ENCODE measurements at places on chromosomes 16 and 17.

GRCh38 chr16:87922250-87922871, 14.0 kb downstream of the CA5A start:
- DNase-seq: no peak

- DNase-seq: no peak
Measured at GRCh38 chr17:81231766-81232581, 6.9 kb downstream of the TEPSIN start.

- peak; percentile 58 for DNase-seq
Measured at GRCh38 chr16:85898521-85899442, at the start of gene IRF8. Gene IRF8 (plus strand): TSS chr16:85899162. CDS start chr16:85903016, 3,854 bp downstream.

GRCh38 chr17:5545051-5545987, 39.0 kb downstream of the NLRP1 start:
- DNase-seq: peak; percentile 4

DNA sequence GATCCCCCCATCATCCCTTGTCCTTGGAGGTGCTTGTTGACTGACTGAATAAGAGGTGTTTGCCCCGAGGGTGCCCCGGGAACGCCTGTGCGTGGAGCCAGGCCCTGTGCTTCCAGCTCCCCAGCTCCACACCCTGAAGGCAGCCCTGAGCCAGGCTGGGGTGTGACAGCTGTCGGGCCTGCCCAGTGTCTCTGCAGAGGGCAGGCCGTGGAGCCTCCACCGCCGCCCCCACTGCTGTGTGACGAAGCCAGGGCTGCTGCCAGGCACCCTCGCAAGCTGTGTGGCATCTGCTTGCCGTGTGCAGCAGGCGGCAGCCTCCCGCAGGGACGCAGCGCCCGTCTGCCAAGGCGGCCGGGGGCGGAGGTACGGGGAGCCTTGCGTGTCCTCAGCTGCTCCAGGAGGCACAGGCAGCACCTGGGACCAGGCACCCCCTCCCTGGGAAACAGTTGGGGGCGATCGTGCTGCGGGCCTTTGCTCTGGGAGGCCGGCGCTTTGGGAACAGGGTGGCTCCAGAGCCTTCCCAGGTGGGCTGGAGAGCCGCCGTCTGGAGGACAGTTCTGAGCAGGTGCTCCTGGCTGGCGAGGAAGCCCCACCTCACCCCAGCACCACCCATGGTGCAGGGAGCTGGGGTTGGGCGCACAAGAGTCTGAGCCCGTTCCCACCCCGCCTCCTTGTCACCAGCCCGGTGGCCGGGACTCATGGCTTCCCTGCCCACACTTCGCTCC, 26.6 kb downstream of the GSE1 start:
- DNase-seq: peak; percentile 63

- DNase-seq: no peak
Measured at GRCh38 chr16:62102588-62102987, 66.3 kb upstream of the CDH8 start.

GRCh38 chr17:32822996-32823395, 53.9 kb downstream of the MYO1D start:
- DNase-seq: no peak

- peak; percentile 54 for DNase-seq
Measured at GRCh38 chr17:50259477-50260324, 14.6 kb upstream of the TMEM92 start.

GRCh38 chr17:70290770-70291169, 121.4 kb downstream of the KCNJ2 start:
- DNase-seq: no peak

DNA sequence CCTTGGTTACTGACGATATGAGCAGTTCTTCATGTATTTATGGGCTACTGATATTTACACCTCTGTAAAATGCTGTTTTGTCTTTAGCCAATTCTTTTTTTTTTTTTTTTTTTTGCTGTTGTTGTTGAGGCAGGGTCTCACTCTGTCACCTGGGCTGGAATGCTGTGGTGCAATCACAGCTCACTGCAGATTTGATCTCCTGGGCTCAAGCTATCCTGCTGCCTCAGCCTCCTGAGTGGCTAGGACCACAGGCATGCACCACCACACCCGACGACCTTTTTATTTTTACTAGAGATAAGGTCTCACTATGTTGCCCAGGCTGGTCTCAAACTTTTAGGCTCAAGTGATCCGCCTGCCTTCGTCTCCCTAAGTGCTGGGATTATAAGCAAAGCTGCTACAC, 225.0 kb upstream of the AXIN2 start:
- no peak for DNase-seq

GRCh38 chr17:65173284-65173793, 36.2 kb downstream of the RGS9 start:
- DNase-seq: peak; percentile 18

GRCh38 chr17:33196883-33197282, 96.2 kb downstream of the ASIC2 start:
- DNase-seq: no peak

GRCh38 chr16:87161822-87162676, 155.1 kb downstream of the C16orf95 start:
- DNase-seq: no peak

GRCh38 chr16:15764112-15764511, 92.7 kb downstream of the MYH11 start:
- no peak for DNase-seq

DNA sequence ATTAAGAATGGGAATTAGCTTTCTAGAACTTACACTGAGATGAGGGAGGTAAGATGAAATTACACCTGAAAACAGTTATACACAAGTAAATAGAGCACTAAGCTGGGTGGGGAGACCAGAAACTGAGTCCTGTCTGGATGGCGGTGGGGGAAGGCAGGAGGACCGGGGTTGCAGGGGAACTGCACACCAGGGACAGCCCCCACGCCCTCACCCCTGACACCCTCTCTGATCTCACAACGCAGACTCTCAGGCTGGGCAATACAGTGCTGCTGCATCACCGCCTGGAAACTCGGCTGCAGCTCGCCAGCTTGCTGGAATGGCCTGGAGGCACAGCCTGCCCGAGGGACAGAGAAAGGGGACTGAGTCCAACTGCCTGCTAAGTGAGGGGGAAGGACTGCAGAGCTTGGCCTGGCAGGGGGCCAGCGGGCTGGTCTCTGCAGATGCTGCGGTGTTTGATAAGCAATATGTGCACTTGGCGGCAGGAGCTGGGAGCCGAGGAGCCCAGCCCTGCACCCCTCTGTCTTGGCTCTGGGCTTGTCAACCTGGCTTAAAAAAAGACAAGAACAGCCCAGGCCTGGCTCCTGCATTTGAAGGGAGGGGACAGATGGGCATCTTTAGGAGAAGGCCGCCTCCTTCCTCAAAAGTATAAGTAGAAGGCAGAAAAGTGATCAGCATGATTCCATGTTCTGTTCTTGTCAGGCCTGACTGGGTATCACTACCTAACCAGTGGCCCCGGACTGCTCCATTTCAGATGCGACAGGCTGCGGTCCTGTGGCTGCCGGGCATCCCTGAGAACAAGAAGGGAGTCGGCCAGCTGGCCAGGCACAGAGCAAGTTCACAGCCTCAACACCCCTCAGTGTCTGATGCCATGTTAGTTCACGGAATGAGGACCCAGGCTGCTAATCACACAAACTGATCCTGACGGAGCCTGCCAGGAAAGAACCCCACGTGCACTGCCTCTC, 30.2 kb downstream of the SPHK1 start:
- DNase-seq: peak; percentile 67

DNA sequence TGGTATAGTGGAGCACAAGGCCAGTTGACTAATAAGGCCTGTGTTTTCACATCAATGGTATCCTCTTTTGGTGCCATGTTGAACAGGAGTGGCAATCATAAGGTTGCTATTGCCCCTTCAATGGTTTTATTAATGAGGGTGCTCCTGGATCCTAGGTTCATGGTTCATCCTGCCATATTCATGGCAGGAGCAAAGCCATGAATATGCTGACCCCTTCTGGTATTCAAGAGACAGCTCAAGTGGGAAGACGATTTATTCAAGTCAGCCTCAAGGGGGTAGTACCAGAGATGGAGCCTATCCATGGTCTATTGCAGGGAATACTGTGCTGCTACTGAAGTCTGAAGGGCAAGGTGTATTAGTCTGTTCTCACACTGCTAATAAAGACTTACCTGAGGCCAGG, 2.6 kb downstream of the ABCA9 start:
- no peak for DNase-seq

DNA sequence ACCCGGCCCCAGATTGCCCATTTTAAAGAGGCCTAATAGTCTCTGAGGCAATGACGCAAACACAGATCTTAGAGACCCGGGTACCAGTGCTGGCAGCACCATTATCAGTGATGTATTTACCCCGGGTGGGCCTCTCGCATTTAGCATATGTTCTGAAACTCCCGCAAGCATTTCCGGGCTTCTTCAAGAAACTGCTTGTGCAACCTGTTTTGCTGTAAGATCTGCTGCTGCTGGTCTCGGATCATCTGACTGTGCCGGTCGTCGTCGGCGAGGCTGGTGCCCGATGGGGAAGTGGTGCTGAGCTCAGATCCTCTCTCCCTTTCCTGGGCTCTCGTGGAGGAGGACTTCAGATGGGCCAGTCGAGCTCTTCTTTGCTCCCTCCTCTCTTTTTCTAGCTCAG, 12.5 kb downstream of the CEP295NL start:
- no peak for DNase-seq

GRCh38 chr17:68255731-68256538, 8.1 kb downstream of the AMZ2 start:
- no peak for DNase-seq

GRCh38 chr16:60739737-60740683, 1296.2 kb downstream of the CDH8 start:
- no peak for DNase-seq

- no peak for DNase-seq
Measured at GRCh38 chr17:46968896-46969295, 10.2 kb downstream of the RPRML start.

DNA sequence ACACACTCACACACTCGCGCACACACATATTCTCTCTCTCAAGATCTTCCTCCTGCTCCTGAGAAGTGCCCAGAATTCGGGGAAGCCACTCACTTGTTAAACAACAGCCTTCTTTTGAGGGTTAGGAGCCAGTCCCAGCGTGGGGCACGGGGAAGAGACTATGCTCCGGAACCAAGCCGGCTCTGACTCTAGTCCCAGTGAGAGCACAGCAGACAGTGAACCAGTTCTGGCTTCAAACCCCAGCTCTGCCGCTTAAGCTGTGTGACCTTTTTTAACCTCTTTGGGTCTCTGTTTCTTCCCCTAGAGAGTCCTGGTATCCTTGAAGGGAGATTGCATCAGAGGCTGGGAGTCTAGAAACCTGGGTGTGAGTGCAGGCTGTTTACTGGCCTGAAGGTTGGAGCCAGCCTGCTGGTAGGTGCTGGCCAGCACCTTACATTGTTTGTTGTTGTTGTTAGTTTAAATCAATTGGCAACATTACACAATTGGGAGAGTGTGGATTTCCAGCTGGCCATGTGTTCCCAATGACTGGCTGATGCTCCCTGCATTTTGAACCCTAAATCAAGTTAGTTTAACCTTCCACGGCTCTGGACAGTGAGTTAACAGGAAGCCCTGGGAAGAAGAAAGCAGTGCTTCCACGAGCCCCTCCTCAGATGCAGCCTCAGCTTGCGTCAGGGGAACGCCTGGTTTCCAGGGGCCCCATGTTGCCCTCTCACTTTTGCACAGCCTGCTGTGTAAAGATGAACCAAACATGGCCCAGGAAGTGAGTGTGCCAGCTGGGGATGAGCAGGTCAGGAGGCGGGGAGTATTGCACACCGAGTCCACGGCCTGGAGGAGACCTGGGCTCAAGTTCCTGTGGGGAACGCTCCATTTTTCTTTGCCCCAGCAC, 71.5 kb downstream of the GAS7 start:
- peak; percentile 52 for DNase-seq

- DNase-seq: no peak
Measured at GRCh38 chr16:5603836-5604235, 506.2 kb upstream of the EEF2KMT start.

DNA sequence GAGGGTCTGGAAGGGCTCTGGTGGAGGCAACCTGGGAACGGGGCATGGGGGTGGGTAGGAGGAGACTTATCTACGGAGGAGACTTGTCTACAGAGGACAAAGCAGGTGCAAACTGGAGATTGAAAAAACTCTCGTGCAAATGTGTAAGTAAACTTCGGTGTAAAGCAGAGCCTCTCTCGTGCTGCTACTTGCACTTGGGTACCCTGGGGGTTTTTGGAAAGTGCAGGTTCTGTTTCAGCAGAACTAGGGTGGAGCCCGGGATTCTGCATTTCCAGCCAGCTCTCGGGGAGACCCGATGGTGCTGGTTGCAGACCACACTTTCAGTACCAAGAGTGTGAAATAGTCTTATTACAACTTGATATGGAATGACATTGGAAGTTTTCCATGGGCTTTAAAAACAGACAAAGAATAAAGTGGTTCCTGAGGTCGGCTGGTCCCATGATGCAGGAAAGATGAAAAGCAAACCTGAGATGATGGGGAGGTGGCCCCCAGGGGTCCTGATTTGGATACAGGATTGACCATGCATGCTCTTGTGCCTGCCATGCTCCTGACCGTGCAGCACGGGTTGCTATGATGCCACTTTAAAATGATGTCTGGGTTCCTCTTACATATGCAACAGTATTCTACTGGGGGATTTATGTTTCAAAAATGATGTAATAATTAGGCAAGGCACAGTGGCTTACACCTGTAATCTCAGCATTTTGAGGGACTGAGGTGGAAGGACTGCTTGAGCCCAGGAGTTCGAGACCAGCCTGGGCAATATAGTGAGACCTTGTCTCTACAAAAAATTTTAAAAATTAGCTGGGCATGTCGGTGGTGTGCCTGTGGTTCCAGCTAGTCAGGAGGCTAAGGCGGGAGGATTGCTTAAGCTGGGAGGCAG, 69.3 kb downstream of the IRF8 start:
- no peak for DNase-seq

DNA sequence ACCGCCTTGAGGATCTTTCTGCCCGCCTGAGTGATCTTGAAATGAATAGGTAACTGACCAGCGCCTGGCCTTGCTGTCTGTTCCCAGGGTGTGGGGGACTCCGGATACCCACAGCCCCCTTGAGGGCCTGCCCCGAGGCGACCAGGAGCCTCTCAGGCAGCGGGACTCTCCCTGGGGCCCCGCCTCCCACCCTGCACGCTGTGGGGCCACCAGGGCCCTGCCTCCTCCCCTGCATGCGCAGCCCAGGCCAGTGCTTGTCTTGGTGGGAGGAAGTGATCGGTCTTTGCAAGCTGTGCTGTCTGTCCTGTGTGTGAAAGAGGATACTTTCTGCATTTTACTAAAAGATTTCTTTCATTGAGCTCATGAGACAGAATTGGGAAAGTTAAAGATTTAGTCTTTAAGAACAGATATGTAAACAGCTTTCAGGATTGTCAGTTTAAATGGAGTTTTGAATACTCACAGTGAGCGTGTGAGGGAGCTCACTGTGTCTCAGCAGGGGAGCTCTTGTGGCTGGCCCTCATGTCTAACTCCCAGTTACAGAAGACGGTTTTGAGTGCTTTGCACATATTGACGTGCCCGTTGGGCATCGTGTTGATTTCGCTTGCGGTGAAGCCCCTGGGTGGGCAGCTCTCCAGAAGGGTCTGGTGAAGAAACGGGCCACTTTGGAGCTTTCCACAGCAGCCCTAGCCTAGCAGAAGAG, 36.1 kb upstream of the CAPN15 start:
- DNase-seq: no peak

- no peak for DNase-seq
Measured at GRCh38 chr17:69539274-69539673, 124.8 kb downstream of the MAP2K6 start.

All from AG20443 (cell line).